Activated naive CD8-positive, alpha-beta T cell treated with anti-CD3 and anti-CD28 coated beads for 36 hours (primary cell): ENCODE measurements at places on chromosomes 5 and 9. TPM values are rescaled to one million over a fixed set of nuclear protein-coding genes. Genes with fewer than 3 reads are reported as not detected.

FCN1 gene
- not detected for total RNA-seq

GABRA1 gene
- not detected for total RNA-seq

BICD2 gene
- 19.2 TPM for total RNA-seq

ANKRA2 gene
- 14.3 TPM for total RNA-seq

EXOSC3 gene
- total RNA-seq, result 139 TPM

SPINK4 gene
- not detected for total RNA-seq

GPR150 gene
- total RNA-seq, result 0.34 TPM

DNA sequence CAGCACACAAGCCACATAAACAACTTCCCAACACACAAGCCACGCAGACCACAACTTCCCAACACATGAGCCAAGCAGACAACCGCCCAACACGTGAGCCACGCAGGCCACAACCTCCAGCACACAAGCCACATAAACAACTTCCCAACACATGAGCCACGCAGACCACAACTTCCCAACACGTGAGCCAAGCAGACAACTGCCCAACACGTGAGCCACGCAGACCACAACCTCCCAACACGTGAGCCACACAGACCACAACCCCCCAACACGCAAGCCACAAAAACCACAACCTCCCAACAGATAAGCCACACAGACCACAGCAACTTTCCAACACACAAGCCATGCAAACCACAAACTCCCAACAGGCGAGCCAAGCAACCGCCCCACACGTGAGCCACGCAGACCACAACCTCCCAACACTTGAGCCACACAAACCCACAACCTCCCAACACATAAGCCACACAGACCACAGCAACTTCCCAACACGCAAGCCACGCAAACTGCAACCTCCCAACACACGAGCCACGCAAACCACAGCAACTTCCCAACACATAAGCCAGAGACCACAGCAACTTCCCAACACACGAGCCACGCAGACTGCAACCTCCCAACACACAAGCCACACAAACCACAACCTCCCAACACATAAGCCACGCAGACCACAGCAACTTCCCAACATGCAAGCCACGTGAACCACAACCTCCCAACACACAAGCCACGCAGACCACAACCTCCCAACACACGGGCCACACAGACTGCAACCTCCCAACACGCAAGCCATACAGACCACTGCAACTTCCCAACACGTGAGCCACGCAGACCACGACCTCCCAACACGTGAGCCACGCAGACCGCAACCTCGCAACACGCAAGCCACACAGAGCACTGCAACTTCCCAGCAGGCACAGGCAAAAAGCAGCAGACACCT is 10.1 kb downstream of the BRD9 start:
- peaks cover 17% of the 10 kb centered on the region for H3K4me1 ChIP-seq
- peak overlapping the region; percentile 55 for H3K4me3 ChIP-seq
- peaks cover 5% of the 10 kb centered on the region for H3K27me3 ChIP-seq
- H3K27ac ChIP-seq, result peak overlapping the region; percentile 66

DNA sequence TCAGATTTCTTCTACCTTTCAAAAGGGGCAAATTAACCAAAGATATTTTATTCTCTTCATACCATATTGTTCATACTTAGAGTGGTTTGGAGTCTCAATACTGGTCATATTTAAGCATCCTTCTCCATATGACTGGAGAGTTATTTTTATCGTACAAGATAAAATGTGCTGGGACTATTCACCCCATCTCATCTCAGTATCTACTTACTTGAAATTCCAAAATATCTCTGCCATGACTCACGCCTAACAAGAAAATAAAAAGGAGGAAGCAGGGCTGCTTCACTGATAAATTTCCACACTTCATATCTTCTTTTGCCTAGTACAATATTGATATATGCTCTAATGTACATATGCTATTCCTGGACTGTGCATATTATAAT is 277.9 kb upstream of the CDH9 start:
- no peaks in the 10 kb centered on the region for H3K27me3 ChIP-seq
- no peak for DNase-seq
- no peaks in the 10 kb centered on the region for H3K36me3 ChIP-seq

DNA sequence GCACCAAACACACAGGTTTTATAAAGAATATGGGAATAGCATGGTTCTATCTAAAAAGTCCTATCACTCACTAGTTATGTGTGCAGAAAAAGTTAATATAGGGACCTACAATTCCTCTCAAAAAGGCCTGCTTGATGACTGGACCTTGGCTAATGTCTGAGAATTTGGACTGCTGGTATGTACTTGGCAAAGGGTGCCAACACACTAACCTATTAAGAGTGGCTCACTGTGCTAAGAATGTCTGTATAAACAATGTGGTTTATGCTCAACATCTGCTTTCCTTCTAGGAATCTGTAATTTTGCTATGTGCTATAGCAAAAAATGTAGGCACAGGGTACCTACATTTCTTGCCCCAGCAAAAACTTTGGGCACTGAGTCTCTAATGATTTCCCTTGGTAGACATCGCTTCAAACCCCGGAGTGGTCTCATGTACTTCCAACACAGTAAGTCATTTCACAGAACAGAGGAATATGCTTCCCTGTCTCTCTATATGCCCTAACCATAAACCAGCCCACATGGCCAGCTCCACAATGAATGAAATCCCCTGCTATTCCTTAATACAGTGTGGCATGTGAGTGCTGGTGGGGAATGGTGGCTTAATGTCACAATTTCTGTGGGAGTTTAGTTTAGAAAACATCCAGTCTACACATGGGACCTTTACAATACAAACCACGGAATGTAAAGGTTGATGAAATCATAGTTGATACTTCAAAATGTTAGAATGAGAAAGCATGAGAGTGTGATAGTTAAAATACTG is 101.7 kb downstream of the UBAP2 start:
- DNase-seq, result no peak
- peaks cover 35% of the 10 kb centered on the region for H3K36me3 ChIP-seq
- no peaks in the 10 kb centered on the region for H3K4me1 ChIP-seq
- no peaks in the 10 kb centered on the region for H3K27me3 ChIP-seq
- H3K27ac ChIP-seq, result no peak overlapping the region

- no peaks in the 10 kb centered on the region for H3K27me3 ChIP-seq
- H3K4me1 ChIP-seq, result peaks cover 27% of the 10 kb centered on the region
- H3K27ac ChIP-seq, result peak overlapping the region; percentile 93
- peak overlapping the region; percentile 61 for H3K4me3 ChIP-seq
- DNase-seq, result no peak
Observed at GRCh38 chr5:100852988-100853449, 50.1 kb downstream of the ST8SIA4 start.

GRCh38 chr9:111030492-111030891 is 7.8 kb downstream of the LPAR1 start:
- no peak for DNase-seq
- H3K4me3 ChIP-seq, result no peak overlapping the region
- peaks cover 11% of the 10 kb centered on the region for H3K27me3 ChIP-seq
- H3K4me1 ChIP-seq, result no peaks in the 10 kb centered on the region
- no peak overlapping the region for H3K27ac ChIP-seq
- H3K36me3 ChIP-seq, result no peaks in the 10 kb centered on the region

DNA sequence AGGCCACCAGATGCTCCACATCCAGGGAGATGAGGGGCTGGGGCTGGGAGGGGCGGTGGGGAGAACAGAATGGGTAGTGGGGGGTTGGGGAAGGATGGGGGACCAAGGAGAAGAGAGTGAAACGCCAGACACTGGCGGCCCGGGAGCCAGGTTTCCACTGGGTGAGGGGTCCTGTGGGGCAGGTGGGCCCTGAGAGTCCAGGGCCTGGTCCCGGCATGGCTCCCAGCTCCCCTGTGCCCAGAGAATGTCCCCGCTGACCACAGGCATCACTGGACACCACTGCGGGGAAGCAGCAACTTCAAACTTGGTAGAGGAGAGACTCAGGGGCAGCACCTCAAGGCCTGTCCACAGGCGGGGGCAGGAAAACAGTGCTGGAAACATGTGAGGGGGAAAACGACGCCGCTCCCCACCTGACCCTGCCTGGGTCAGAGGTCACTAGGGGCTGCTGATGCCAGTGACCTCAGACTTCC is 13.2 kb downstream of the NINJ1 start:
- peaks cover 19% of the 10 kb centered on the region for H3K36me3 ChIP-seq
- no peak overlapping the region for H3K4me3 ChIP-seq
- no peak overlapping the region for H3K27ac ChIP-seq
- no peak for DNase-seq
- H3K4me1 ChIP-seq, result peaks cover 13% of the 10 kb centered on the region
- no peaks in the 10 kb centered on the region for H3K27me3 ChIP-seq

- peaks cover 4% of the 10 kb centered on the region for H3K36me3 ChIP-seq
- no peaks in the 10 kb centered on the region for H3K27me3 ChIP-seq
- peak overlapping the region; percentile 67 for H3K4me3 ChIP-seq
- H3K4me1 ChIP-seq, result peaks cover 59% of the 10 kb centered on the region
Observed at GRCh38 chr5:76547242-76547890, 75.8 kb downstream of the F2RL2 start.

GRCh38 chr5:16626696-16627264 is 10.0 kb upstream of the RETREG1 start:
- H3K27ac ChIP-seq, result peak overlapping the region; percentile 97
- H3K4me1 ChIP-seq, result peaks cover 49% of the 10 kb centered on the region
- H3K36me3 ChIP-seq, result peaks cover 6% of the 10 kb centered on the region
- DNase-seq, result peak; percentile 47
- H3K4me3 ChIP-seq, result peak overlapping the region; percentile 54

GRCh38 chr9:127177665-127178265 is 55.3 kb upstream of the ANGPTL2 start:
- H3K36me3 ChIP-seq, result no peaks in the 10 kb centered on the region
- DNase-seq, result no peak
- no peak overlapping the region for H3K27ac ChIP-seq

DNA sequence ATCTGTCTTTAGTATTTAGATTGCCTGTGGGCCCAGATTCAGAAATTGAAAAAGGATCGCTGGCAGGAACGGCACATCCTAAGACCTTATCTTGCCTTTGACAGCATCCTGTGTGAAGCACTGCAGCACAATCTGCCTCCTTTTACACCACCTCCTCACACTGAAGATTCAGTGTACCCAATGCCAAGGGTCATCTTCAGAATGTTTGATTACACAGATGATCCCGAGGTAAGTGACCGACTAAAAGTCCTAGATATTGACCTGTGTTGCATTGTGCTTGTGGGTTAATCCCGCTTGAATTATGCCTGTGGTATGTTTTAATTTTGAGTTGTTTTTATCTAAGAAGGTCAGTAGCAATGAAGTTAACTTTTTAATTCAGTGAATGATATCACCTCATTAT is 14.4 kb downstream of the NCBP1 start:
- H3K27ac ChIP-seq, result no peak overlapping the region
- H3K4me1 ChIP-seq, result peaks cover 7% of the 10 kb centered on the region
- H3K36me3 ChIP-seq, result peaks cover 15% of the 10 kb centered on the region
- no peak overlapping the region for H3K4me3 ChIP-seq
- no peak for DNase-seq

DNA sequence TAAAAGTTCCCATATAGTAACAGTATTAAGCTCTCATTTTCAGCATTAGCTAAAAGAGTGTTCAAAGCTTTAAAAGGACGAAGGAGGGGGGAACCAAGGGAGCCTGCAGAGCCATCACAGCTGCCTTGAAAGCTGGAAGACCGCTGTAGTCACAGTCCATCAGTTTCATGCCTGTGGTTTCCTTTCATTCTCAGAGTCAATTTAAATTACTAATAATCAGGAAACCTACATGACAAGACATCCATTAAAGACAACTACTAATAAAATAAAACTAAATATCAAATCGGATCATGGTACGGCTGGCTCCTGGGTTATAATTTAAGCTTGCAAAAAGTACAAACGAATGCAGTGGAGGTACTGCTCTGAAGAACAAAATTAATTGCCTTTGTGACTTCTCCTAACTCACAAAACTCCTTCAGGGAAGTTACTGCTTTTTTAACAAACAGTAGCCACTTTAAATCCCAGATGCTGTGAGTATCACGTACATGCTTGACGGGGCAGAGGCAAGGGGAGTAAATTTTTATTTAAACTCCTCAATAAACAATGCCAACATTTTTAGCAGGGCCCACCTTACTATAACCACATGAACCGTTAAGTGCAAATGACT is 213.5 kb downstream of the DENND1A start:
- peaks cover 33% of the 10 kb centered on the region for H3K36me3 ChIP-seq
- peaks cover 10% of the 10 kb centered on the region for H3K4me1 ChIP-seq
- H3K27me3 ChIP-seq, result no peaks in the 10 kb centered on the region
- no peak overlapping the region for H3K4me3 ChIP-seq

DNA sequence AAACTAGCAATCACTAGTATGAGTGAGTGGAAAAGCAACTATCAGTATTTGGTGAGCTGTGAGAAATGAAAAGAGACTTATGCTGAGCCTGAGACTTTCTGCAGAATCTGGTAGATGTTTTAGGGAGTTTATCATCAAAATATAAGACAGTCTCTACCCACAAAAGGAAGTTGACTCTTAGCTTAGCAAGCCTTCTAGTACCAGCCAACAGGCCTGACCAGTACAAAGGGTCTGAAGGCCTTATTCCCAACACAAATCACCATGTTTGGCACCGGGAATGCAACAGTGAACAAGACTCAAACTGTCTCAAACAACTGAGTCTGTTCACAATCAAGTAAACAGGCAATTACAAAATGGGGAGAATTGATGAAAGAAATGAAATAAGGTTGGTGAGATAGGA is 244.4 kb downstream of the CWC27 start:
- H3K4me3 ChIP-seq, result no peak overlapping the region
- no peak overlapping the region for H3K27ac ChIP-seq
- H3K36me3 ChIP-seq, result peaks cover 2% of the 10 kb centered on the region
- no peaks in the 10 kb centered on the region for H3K4me1 ChIP-seq

DNA sequence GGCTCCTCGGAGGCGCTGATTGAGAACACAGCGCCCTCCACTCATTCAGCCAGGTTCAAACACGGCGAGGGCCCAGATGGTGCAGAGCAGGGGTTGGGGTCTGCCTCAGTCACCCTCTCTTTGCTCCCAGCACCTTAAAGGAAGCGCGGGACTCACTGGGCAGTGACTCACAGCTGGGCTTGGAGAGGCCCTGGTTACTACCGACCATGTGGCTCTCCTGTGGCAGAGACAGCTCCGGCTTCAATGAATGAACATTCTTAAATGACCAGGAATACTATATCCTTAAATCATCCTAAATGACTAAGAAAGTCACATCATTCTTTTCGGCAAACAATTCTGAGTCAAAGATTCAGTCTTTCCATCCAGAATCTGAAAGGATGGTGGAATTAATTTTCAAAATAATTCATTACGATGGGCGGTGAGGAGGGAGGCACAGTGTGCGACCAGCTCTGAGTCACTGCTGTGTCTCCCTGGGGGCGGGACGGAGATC is 1.6 kb upstream of the INPP5E start:
- H3K27ac ChIP-seq, result no peak overlapping the region
- no peaks in the 10 kb centered on the region for H3K27me3 ChIP-seq
- no peak for DNase-seq
- H3K4me3 ChIP-seq, result no peak overlapping the region
- peaks cover 19% of the 10 kb centered on the region for H3K4me1 ChIP-seq

- peaks cover 4% of the 10 kb centered on the region for H3K27me3 ChIP-seq
- no peak overlapping the region for H3K4me3 ChIP-seq
- DNase-seq, result no peak
- no peak overlapping the region for H3K27ac ChIP-seq
- H3K4me1 ChIP-seq, result no peaks in the 10 kb centered on the region
Observed at GRCh38 chr9:81564632-81565031, 124.7 kb downstream of the TLE1 start.

GRCh38 chr9:127194881-127195713 is 69.5 kb upstream of the GARNL3 start:
- no peaks in the 10 kb centered on the region for H3K36me3 ChIP-seq
- peaks cover 8% of the 10 kb centered on the region for H3K27me3 ChIP-seq
- no peak for DNase-seq
- H3K4me3 ChIP-seq, result no peak overlapping the region
